ENCODE measurements at places on chromosomes 2 and 18.

DNA sequence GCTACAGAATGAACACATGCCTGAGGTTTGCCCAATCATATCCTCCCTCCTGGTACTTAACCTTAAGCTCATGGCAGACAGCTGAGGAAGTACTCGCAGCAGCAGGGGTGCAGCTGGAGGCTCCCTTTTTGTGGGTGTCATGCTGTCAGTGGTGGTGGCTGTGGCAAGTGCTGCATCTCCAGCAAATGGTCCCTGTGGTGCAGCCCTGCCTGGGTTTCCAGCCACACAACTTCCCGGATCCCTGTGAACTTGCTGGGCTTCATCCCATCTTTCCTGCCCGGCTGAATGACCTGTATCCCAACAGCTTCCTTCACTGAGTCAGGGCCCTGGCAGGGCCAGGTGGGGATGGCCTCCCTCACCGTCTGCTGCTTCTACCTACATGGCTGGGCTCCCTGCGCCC lies 5.0 kb downstream of the TMEM185B start:
- DNase-seq: no peak

DNA sequence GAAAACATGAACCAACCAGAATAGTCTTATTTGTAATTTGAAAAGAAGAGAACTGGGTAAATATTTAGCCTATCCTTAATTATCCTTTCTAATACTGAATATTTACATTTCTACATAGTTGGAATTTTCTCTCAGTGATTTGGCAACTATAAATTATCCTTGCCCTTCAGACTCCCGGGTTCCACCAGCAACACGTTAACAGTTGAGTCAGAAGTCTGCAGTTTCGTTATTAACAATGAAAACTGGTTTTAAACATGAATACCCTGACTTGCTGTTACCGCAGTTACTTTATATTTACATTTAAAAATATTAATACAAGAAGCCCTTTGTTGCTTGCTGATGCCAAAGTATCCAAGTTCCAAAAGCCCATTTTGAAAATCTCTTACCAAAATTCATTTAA lies 673.0 kb downstream of the ARHGAP15 start:
- no peak for DNase-seq

DNA sequence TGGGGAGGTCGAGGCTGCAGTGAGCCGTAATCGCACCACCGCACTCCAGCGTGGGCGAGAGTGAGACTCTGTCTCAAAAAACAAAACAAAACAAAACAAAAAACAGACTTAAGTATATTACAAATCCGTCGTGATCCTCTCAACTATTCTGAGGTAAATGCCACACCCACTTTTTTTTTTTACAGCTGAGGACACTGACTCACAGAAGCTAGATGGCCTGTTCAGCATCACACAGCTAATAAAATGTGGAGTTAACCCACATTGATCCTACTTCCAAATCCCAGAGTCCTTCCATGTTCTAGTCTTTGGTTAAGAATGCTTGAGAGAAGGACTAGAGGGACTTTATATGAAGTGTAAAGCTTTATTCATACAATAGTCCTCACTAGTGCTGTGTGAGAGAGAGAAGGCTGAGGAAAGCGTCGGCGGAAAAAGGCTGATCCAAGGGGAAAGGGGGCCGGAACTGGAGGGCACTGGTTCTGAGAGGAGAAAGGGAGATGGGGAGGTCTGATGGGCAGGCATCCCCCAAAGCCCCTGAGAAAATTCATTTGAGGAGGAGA lies 627 bp downstream of the RNF25 start:
- peak; percentile 41 for DNase-seq

DNA sequence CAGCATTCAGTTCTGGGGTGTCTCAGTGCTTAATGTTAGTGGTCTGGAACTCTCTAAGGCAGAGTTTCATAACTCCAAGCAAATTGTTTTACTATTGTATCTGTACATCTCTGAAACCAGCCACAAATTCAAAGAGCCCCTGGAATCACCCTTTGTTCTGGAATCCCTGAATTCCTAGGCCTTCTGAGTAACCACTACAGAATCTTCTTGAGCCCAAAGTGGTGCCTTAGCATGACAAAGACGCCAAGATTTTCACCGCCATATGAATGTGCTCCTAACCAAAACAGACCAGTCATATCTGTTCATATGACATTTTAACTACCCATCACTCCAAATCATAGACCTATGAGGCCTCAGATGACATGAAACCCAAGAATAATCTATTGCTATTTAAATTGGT lies 668.1 kb downstream of the EPHA4 start:
- no peak for DNase-seq

GRCh38 chr2:206978746-206979145 lies 39.4 kb downstream of the CPO start:
- no peak for DNase-seq

- peak; percentile 18 for DNase-seq
Observed at GRCh38 chr2:127185093-127185492, 35.0 kb downstream of the CYP27C1 start.

- DNase-seq: no peak
Observed at GRCh38 chr2:240638512-240639160, 13.4 kb downstream of the GPR35 start.

DNA sequence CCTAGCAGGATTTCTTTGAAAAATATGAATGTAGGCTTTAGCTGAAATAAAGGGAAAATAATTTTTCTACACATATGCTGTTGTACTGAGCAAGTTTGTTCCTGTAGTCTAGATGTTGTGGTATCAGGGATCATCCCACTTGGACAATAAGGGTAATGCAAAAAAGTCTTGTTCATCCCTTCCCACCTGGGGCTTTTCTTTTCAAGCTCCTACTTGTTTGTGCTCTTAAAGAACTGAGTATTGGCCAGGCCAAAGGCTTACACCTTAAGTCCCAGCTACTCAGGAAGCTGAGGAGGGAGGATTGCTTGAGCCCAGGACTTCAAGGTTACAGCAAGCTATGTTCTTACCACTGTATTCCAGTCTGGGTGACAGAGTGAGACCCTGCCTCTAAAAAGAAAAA lies 35.5 kb downstream of the ZC3H6 start:
- DNase-seq: no peak

- DNase-seq: no peak
Observed at GRCh38 chr2:110860630-110861029, 128.3 kb downstream of the ACOXL start.

DNA sequence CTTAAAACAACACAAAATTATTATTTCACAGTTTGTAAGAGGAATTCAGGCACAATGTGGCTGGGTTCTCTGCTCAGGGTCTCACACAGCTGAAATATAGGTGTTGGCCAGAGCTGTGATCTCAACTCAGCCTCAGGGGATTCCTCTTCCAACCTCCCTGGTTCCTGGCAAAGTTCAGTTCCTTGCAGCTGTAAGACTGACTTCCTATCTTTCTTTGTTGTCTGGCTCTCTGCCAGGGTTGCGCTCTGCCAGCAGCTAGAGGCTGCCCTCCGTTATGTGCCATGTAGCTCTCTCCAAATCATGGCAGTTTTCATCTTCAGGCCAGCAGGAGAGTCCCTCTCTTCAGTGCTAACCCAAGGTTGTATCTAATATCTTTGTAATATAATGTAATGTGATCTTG lies 272.5 kb upstream of the KCNJ3 start:
- DNase-seq: peak; percentile 5

GRCh38 chr18:10400534-10401307 lies 53.7 kb upstream of the APCDD1 start:
- DNase-seq: no peak

- no peak for DNase-seq
Observed at GRCh38 chr18:37565101-37565976, at the start of gene CELF4. TSS of gene CELF4 (minus strand) at chr18:37565798.

- no peak for DNase-seq
Observed at GRCh38 chr2:118183381-118183780, 95.1 kb downstream of the INSIG2 start.

DNA sequence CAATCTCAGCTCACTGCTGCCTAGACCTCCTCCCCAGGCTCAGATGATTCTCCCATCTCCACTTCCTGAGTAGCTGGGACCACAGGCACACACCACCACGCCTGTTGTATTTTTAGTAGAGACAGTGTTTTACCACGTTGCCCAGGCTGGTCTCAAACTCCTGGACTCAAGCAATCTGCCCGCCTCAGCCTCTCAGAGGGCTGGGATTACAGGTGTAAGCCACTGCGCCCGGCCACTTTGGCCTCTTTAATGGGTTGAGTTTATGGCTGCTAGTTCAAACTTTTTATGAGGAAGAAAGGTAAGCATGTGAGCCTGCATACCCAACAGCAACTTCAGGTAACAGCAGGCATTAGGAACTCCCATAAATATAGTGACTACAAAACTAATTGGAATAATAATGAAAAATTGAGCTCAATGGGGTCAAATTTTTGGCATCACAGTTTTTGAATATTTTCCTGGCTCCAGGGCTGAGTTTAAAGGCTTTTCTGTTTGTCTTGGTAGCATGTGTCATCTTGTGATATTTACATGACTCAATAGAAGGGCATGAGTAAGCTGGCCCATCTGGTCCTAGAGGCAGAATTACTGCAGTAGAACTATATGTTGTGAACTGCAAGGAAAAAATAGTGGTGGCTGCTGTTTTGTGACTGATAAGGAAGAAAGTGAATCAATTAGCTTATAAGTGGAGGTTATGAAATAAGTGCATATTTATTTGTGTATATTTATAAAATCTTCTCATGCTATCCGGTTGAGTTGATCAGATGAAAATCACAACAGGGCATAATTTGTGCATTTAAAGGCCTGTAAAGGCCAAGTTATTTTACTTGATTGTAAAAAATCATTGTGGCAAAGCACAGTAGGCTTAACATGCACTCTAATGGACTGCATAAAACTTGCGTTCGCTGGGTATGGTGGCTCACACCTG lies 24.8 kb downstream of the GALM start:
- DNase-seq: no peak

- DNase-seq: no peak
Observed at GRCh38 chr18:23995180-23995579, 19.4 kb upstream of the TTC39C start.

DNA sequence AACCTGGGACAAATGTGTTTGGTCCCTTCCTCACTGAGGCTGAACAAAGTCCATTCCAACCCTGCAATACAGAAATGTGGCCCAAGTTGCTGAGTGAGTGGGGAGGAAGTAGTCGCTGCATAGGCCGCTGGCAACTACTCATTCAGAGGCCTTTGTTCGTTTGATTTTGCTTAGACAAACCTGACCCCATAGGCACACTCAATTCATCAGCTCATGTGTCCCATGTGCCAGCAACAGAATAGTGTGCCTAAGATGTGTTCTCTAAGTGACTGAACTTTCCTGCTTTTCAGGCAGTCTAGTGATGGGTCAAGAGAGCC lies 23.0 kb downstream of the PTPN18 start:
- DNase-seq: no peak

- peak; percentile 22 for DNase-seq
Observed at GRCh38 chr2:110755491-110756078, 23.2 kb downstream of the ACOXL start.

GRCh38 chr2:149068996-149069888 lies 30.7 kb downstream of the LYPD6B start:
- no peak for DNase-seq

DNA sequence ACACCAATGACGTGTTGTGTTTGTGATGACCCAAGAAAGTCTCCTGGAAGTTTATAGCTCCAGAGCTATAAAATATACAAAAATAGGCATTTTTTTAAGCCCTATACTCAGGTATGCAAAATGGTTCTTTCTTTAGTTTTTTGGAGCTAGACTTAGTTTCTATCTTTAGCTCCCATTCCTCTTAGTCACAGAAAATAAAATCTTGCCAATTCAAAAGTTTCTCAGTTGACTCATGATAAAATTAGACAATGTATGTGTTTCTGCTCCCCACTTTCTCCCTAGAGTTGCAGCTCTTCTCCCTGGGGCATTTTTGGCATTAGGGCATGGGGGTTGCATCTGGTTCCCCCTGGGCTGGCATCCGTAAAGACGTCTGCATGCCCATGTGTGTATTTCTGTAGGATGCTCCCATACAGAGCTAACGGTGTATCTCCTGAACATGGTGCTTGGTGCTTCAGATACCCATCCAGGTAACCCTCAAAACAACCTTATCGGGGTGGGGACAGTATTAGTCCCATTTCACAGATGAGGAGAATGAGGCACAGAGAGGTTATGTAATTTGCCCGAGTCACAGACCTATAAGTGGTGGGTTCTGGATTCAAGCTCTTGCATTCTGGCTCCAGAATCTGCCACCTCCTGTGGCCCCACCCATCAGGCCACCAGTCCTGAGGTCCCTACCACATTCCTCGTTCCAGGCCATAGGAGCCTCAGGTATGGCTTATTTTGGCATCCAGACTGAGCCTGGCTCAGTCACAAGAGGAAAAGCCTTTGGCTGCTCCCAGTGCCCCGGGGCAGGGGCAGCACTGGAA lies 43.1 kb upstream of the ASAP2 start:
- no peak for DNase-seq

DNA sequence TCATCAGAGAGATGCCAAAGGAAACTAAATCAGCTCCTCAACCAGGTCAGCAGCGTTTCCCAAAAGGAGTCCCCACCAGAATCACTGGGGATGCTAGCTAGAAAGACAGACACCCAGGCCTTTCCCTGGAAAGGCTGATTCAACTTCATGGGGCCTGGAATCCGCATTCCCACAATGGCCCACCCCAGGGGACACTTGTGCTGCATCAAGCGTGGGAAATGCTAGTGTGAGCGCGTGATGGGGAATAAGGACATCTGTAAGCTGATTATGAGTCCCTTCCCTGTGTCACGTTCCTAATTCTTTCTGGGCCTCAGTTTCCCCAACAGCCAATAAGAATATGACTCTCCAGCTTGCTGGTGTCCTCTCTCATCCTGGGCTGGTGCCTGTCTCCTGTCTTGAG lies 2.2 kb upstream of the WNT10A start:
- DNase-seq: no peak

- no peak for DNase-seq
Observed at GRCh38 chr2:96514521-96514920, 9.4 kb upstream of the NEURL3 start.

GRCh38 chr2:95025406-95026319 lies at the start of gene MAL:
TSS of gene MAL (plus strand) at chr2:95025708. CDS start at chr2:95025793, 85 bp downstream.
- no peak for DNase-seq

DNA sequence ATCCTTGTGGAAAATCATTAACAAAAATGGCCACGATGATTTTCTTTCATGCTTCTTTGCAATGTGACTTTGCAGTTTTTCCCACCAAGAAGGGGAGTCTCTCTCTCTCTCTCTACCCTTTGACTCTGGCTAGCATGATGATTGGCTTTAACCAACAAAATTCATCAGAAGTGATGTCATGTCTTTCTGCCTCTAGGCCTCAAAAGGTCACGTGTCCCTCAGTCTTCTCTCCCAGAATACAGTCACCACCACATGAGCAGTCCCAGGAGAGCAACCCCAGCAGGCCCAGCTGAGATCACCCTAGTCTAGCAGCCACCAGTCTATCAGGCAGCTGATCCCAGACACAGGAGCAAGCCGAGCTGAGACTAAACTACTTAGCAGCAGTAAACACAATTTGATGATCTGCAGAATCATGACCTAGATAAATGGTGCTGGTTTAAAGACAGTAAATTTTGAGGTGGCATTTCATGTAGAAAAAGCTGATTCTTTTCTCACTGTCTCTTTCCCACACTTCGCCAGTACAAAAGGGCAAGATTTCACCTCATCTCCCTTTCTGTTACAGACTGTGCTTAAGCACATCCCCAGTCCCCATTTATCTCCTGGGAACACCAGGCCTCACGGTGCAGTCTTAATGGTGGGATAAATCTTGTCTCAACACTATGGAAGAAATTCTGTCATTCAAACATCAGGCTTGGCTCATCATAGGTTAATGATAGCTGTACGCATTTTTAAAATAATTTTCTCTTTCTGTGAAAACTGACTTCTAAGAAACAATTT lies 132.7 kb downstream of the SCG2 start:
- no peak for DNase-seq

GRCh38 chr18:55998071-55998522 lies 410.1 kb upstream of the TCF4 start:
- no peak for DNase-seq

- peak; percentile 31 for DNase-seq
Observed at GRCh38 chr2:105769504-105769903, 24.8 kb downstream of the NCK2 start.

GRCh38 chr2:85827879-85828569 lies 60.8 kb downstream of the ST3GAL5 start:
- DNase-seq: no peak

Measured in NAMALWA (cell line).